Fibroblast of lung (primary cell): ENCODE measurements at places on chromosomes 2 and 18. TPM values are rescaled to one million over a fixed set of nuclear protein-coding genes. Genes with fewer than 3 reads are reported as not detected.

Gene REG1B
- total RNA-seq, result not detected in 2 replicates

Gene TLX2
- under 0.01 TPM in 1 of 2 replicates, not detected in the other for total RNA-seq

Gene MARCHF4
- total RNA-seq, result 0.26 and 1.3 TPM in 2 replicates

Gene FOXI3
- not detected in 2 replicates for total RNA-seq

Gene SGPP2
- total RNA-seq, result not detected in 2 replicates

Gene REG3A
- not detected in 2 replicates for total RNA-seq

Gene KIF5C
- total RNA-seq, result 0.17 and 0.51 TPM in 2 replicates

Gene ACVR1C
- 0.26 and 0.83 TPM in 2 replicates for total RNA-seq

Gene DTNA
- total RNA-seq, result 28.2 and 38.8 TPM in 2 replicates
